ENCODE measurements at places on chromosomes 2 and 18. TPM values are rescaled to one million over a fixed set of nuclear protein-coding genes. Genes with fewer than 3 reads are reported as not detected.
A peak's percentile ranks its signal among the peaks of the same experiment; 100 is the strongest.

Gene OBSL1
- total RNA-seq = 57.8 TPM

Gene RTKN
- total RNA-seq = 86.4 TPM

Gene CYP27C1
- total RNA-seq = 0.26 TPM

Gene CRACDL
- total RNA-seq = 18.4 TPM

Gene SCG2
- total RNA-seq = 1.1 TPM

Gene UGT1A1
- total RNA-seq = 2.6 TPM

Gene TRIM43
- total RNA-seq = not detected

Gene SIX3
- not detected for total RNA-seq

Gene SOX11
- total RNA-seq = 0.03 TPM

Gene DLGAP1
- total RNA-seq = 105 TPM

Gene OSBPL6
- 6.3 TPM for total RNA-seq

GRCh38 chr2:144382849-144383248 is 137.1 kb downstream of the ZEB2 start:
- no peak for DNase-seq

GRCh38 chr2:98253461-98254070 is 92.7 kb upstream of the CNGA3 start:
- DNase-seq = no peak

DNA sequence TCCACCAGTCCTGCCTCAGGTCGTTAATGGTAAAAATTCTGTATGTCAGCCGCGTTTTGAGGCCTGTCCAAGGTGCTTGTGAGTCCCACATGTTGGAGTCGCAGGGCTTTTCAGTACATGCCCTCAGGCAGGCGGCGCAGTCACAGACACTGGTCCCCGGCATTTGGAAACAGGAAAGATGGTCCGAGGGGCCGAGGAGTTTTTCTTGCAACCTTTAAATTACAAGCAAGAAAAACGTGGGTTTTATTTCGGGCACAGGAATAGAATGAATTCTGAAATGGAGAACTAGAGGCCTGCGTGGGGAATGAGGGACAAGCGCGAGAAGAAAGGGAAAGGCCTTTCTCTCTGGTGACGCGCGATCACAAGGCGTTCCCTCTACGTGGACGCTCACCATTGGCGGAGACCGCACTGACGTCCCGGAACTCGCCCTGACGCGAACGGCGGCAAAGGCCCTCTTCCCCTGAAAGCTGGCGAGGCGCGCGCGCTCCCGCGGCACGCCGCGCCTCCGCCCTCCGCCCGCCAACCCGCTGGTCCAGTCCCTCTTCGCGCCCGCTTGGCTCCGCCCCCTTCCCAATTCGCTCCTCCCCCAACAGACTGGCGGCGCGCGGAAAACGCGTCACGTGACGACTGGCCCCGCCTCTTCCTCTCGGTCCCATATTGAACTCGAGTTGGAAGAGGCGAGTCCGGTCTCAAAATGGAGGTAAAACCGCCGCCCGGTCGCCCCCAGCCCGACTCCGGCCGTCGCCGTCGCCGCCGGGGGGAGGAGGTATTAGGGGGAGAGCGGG is at the start of gene HNRNPA3:
TSS of gene HNRNPA3 (plus strand) at position 689 of the 785 bp plus-strand sequence. CDS start at position 695, 6 bp downstream.
- peak; percentile 100 for DNase-seq

GRCh38 chr2:144490017-144490416 is 29.9 kb downstream of the ZEB2 start:
- DNase-seq = no peak

DNA sequence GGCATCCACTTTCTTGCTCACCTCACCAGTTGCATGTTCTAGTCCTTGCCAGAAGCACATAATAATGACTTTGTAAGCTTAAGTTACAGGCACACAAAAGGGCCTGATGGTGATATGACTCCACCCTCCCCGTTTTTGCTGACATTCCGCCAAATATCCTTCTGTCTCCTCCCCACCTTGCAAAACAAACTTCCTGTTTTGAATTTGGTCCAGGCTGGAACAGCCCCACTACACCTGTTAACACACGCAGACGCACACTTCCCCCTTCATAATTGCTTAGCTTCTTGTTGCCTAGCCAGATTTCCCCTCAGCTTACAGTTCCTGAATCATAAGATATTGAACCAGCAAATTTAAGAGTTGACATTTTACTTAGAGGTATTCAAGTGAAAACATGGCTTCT is at the start of gene MGAT5:
TSS of gene MGAT5 (plus strand) at position 269 of the 400 bp plus-strand sequence. CDS start 332 bp downstream, outside the sequence.
- peak; percentile 51 for DNase-seq

GRCh38 chr2:69067866-69068265 is 54.9 kb downstream of the ANTXR1 start:
- DNase-seq = no peak

DNA sequence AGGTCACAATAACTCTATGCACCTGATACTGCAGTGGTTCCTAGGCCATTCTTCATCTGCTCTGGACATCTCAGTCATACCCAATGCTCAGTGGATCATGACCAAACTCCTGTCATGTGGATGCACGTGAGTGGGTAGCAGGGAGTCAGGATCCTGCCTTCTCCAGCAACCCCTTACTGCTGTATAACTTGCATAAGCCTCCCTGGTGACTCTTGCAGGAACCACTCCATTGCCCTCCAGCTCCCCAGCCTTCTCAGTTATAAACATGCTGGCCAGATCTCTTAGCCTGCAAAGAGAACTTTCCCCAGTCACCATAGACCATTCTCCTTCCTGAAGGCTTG is 98.6 kb upstream of the ZNF397 start:
- DNase-seq = no peak

DNA sequence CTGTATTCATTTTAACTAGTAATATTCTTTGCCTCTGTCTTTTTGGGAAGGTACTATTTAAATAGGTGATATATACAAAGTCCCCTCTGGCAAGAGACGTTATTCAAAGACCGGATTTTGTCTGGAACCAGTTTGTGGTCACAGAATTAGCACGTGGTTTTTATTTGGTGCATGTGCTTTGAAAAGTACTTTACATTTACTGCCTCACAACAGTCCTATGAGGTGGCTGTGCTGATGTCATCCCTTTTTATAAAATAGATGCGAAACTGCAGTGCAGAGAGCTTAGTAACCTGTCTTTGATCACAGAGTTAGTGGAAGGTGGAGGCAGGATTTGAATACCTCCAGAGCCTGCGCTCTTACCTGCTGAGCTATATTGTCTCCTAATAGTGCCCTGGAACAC is 4.0 kb downstream of the LPIN1 start:
- no peak for DNase-seq

- no peak for DNase-seq
These were observed 662.9 kb downstream of the ZEB2 start for GRCh38 chr2:143856978-143857377.

- no peak for DNase-seq
These were observed 28.1 kb downstream of the ZFP36L2 start for GRCh38 chr2:43198263-43198662.

GRCh38 chr2:188984680-188985079 is 10.5 kb downstream of the COL3A1 start:
- DNase-seq = peak; percentile 33

DNA sequence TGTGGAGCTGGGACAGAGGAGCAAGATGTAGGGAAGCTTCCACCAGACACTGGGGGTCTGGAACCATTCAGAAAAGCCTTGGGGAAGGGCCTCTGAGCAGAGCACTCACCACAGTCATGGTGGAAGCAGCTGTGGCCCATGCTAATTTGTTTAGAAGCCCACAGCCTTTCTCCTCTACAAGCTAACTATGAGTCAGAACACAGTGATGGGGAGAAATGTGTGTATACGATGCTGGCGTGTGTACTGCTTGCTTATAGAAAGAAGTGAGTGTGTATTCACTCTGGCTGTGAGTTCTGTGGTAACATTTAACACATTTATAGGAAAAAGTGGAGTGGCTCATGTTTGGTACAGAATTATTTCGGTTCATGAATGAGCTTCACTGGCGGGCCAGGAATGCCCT is 157.0 kb upstream of the ACAA2 start:
- no peak for DNase-seq

DNA sequence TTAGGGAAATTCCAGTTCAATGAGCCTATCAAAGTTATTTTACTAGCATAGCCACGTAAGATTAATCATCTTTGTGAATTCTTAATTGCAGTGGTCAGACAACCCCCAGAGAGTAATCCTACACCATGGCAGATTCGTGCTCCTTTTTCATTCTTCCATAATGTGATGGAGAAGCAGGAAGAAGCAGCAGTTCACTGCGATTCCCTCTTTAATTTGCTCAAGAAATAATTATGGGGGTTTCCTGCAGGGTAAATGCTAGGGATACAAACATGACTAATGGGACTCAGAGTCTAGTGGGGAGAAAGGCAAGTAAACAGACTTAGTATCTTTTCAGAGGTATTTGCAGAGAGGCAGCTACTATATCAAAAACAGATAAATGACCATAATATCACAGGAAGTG is 175.8 kb upstream of the HNRNPA3 start:
- no peak for DNase-seq

All from mucosa of gallbladder (tissue), 1 donor.